ENCODE measurements at places on chromosomes 16 and 17.

DNA sequence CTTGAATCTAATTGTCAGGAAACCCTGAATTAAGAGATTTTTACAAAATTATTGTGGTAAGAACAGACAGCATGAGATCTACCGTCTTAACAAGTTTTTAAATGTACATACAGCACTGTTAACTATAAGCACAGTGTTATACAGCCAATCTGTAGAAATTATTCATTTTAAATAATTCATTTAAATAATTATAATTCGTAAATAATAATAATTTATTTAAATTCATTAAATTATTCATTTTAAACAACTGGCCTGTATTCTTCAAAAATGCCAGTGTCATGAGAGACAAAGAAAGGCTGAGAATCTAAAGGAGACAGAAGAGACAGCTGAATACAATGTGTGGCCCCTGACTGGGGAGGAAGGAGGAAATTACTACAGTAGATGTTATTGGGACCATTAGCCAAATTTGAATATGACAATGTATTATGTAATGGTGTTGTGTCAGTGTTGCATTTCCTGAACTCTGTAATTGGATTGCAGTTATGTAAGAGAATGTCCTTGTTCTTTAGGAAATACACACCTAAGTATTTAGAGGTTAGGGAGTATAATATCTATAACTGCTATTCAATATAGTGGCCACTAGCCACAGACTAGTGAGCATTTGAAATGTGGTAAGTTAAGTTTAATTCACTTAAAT is 2.3 kb downstream of the RSAD1 start:
- no peak for DNase-seq

GRCh38 chr17:48601539-48602425 is 3.0 kb downstream of the HOXB6 start:
- no peak for DNase-seq

DNA sequence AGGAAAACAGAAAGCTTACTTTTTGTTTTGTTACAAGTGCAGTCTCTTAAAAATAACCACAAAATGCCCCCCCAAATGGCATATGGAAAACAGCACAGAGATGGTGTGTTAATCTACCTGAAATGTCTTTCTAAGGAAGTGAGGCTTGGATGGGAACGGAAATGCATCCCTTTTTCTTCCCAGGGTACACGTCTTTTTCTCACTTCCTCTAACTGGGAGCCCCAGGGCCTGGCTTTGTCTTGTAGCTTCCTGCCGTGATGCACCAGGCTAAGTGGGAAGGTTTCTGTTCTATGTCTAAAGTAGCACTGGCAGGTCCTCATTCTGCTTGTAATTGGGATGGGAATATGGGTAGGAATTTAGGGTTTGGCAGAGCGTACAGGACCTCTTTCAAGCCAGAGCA is 52.5 kb upstream of the CACNG3 start:
- no peak for DNase-seq

DNA sequence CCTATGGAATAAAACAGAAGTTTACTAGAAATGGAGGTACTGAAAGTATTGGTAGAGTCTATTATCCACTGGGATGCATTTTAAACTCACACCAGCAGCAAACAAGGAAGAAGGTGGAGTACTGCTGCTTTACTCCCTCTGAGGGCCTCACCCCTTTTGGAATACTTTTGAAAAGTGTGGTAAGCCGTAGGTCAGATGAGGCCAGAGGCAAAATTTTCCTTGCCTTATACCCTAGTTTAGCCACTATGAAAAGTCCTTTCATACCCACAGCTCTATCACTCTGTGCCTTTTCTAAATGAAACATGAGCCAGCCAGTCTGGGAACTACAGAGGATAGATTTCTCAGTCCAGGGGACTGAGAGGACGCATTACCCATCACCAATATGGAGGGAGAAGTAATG is 14.0 kb downstream of the GDE1 start:
- DNase-seq: no peak

DNA sequence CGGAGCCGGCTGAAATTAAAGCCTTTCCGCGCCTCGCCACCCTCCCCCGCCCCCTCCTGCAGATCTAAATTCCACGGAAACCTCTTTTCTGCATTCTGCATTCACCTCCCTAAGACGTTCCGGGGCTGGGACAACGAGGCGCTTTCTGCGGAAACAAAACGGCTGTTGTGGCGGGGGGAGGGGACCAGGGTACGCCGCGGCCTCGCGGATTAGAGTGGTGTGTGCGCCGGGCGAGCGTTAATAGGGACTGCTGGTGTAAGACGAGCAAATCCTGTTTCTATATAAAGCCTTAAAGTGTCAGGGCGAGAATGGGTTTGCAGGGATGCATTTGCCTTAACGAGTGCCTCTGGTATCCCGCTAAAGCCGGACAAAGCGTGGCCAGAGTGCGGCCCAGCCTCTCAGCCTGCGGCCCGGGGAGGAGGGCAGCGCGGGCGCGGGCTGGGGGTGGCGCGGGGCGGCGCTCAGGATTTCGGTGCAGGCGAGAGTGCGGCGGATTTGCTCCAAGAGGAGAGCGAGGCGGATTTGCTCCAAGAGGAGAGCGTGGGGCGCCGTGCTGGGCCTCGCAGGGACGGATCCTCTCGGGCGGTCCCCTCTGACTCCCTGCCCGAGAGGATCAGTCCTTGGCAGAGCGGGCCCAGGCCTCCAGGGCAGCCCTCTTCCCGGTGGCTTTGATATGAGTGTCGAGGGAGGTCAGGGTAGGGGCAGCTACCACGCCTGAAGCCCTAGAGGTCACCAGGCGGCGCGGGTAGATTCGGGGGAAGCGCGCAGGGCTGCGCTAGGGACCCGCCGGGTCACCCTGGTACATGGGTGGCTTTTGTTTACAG is 5.1 kb downstream of the BAHCC1 start:
- DNase-seq: no peak

DNA sequence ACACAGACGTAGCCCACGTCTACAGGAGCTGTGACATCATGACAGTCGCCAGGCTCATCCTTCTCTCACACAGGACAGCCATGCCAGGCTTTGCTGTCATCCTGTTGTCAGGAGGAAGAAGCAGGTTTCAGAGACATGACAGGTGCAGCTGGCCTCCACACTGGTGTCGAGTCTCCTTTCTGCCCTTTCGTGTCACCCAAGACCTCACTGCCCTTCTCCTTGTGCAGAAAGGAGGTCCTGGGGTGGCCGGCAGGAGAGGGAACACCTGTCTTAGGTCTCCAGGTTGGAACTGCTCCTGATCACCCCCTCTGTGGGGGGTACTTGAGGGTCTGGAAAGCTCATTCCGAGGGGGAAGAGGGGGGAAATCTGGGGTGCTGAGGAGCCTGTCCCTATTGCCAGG is 41.6 kb upstream of the IRF8 start:
- no peak for DNase-seq

DNA sequence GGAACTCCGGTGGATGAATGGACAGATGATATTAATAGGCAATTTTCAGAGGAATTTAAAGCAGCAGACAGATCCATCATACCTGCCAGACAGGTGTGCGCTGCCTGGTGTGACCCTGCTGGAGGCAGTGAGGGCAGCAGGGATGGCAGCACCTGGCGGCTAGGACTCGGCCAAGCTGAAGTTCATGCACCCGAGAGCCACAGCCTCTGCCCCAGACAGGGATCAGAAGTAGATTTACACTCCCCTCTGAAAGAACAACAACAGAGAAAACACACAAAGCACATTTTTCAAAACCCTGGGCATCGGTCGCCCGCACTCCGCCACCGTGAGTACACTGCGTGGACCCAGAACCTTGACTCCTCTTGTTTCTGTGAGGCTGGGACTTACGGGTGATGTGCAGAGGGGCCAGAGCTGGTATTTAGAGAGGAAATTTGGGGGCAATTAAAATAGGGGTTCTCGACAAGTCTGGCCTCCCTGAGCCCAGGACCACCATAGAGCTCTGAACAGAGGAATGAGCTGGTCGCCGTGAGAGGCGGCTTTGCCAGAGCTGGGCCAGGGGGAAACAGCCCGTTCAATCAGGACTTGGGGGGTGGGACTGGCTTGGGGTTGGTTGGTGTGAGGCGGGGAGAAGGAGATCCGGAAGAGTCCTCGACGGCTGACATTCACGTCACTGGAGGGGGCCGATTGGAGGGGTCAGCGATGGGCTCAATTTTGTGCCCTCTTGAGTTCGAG is 101.0 kb downstream of the METRNL start:
- DNase-seq: no peak

GRCh38 chr16:85378145-85379040 is 234.7 kb upstream of the GSE1 start:
- DNase-seq: no peak

DNA sequence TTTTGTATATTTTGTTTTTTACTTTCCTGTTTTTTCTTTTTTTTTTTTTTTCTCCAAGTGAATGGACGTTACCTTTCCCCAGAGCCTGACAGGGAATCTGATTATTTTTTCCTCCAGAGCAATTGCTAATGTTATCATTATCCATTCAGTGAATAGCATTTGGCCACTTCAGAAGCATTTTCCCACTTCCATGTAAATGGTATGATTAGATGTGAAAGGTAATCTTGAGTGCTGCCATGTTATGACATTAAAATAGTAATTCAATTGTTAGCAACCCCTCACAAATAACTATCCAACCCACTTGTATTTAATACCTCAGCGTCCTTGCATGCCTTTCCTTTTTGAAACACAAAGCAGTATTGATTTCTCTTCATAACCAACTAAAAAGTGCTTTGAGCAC is 1243.8 kb downstream of the CDH8 start:
- no peak for DNase-seq
